ENCODE measurements at places on chromosomes 1 and 21.

GRCh38 chr1:226886122-226886901 is 15.9 kb downstream of the PSEN2 start:
- DNase-seq, result no peak

GRCh38 chr1:31227891-31228568 is 11.7 kb downstream of the NKAIN1 start:
- no peak for DNase-seq

DNA sequence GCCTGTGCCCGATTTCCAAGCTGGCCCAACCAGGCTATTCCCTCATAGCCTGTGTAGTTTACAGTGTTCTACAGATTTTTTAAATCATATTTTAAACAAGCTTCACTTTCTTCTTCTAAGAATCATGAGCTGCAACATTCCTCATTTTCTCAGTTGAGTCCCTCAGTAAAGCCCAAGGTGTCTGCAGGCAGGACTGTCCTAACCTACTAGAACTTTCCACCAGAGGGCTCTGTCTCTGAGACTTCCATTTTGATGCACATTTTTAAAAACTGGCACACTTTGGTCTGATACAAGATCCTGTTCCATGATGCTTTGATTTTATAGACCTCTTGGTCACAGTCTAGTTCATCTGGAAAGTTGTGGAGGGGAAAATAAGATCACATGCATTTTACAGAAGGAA is 21.6 kb upstream of the SLAMF6 start:
- no peak for DNase-seq

GRCh38 chr1:216047811-216048572 is 375.3 kb downstream of the USH2A start:
- no peak for DNase-seq

- no peak for DNase-seq
Measured at GRCh38 chr1:233459470-233459945, 132.0 kb downstream of the MAP3K21 start.

GRCh38 chr1:26429721-26430120 is 2.4 kb upstream of the DHDDS start:
- no peak for DNase-seq

DNA sequence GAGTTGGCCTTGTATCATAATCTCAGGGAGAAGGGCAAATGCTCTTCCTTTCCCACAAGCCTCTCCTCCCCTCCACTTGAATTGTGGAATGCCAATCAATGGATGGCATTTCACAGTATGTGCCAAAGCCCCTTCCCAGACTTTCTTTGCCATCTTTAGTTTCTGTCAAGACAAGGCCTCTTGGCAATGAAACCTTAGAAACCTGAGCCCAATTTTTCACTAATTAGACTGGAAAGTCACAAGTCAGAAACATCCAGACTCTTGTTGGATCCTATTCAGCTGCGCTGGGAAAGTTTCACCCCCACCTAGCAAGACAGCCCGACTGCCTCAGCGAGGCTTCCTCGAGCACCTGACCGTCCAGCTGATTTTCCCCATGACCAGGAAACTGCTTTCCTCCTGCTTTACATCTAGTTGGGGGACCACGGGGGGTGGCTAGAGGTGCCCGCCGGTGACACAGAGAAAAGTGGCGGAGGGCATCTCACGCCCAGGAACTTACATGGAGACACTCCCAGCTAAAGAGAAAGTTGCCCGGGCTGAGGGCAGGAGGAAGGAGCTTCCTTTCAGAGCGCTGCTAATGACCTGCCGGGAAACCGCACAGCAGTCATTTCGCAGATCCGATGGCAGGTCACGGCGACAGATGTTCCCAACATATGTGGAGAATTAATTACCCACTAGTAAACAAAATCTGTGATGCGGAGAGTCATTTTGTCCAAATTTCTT is 302.6 kb upstream of the RRP15 start:
- no peak for DNase-seq

DNA sequence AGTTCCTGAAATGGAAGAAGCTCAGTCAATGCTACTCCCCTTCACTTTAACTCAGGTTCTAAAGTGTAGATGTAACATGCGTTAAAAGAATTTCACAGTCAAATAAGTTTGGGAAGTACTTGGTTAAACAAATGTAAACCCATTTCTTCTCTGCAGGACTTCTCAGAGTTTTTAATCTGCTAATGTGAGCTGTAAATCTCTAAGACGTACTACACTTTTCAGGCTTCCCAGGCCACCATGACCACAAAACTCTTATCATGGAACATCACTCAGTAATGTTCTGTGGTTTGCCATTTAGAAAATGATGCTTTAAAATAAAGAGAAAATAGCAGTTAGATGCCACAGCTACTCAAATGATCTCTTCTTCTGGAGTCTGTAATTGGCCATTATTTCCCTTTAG is 104.3 kb downstream of the HHIPL2 start:
- no peak for DNase-seq

GRCh38 chr1:246987083-246987690 is 20.7 kb downstream of the ZNF695 start:
- DNase-seq, result no peak

GRCh38 chr1:5947071-5947821 is 45.0 kb downstream of the NPHP4 start:
- DNase-seq, result no peak

DNA sequence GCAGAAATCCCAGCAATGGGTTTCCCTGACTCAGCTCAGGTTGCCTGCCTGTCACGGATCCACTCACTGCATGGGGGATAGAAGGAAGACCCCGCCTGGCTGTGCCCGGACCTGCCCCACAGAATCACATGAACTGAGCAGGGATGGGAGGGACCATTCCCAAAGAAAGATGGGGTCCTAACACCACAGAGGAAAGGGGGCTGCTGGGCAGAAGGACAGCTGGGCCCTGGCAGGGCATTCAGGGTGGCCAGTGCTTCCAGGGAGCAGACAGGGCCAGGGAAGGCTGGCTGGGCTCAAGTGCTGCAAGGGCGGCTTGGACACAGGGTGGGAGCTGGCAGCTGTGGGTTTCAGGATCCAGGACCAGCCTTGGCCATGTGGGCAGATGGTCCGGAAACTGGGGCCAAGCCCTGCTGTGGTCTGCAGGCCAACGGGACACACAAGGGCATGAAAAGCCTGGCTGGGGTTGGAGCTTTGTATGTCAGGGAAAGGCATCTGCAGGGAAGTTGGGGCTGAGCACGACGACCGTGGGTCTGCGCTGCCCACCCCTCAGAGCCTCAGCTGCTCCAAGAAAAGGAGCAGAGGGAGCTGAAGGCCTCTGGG is 723.9 kb downstream of the PTPRU start:
- DNase-seq, result no peak

GRCh38 chr1:59752556-59753414 is 62.0 kb upstream of the HOOK1 start:
- no peak for DNase-seq

DNA sequence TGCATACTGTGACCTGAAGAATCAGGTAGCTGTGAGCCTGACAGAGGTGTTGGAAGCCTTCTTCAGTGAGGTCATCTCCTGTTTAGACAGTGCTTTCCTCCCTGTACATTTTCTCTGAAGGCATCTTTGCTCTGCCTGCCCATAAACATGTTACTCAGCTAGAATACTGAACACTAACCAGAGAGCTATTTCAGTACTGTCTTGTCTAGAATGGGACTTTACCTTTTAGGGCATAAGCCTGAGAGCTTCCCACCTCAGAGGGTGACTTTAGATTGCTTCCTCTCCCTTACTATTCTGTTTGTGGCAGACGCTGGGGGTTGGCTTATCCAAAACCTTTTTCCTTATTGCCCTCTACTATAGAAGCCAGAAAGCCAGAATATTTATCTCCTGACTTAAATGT is 23.3 kb upstream of the ZNF326 start:
- no peak for DNase-seq

DNA sequence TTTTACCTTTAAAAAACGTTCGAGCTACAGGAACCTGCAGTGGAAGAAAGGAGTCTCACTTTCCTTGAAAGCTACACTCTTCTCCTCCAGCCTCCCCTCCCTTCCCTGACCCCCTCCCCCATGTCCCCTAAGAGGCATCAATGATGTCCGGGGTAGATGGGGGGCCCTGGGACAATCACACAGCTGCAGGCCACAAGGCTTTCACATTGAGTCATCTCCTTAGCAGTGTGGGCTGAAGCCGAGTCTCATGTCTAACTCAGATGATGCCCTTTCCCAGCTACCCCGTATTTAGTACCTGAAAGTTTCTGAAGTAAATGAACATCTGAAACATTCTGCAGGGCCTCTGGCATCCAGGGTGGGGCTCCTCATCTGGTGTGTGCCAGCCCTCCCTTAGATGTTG is 6.3 kb upstream of the GPR25 start:
- DNase-seq, result no peak

DNA sequence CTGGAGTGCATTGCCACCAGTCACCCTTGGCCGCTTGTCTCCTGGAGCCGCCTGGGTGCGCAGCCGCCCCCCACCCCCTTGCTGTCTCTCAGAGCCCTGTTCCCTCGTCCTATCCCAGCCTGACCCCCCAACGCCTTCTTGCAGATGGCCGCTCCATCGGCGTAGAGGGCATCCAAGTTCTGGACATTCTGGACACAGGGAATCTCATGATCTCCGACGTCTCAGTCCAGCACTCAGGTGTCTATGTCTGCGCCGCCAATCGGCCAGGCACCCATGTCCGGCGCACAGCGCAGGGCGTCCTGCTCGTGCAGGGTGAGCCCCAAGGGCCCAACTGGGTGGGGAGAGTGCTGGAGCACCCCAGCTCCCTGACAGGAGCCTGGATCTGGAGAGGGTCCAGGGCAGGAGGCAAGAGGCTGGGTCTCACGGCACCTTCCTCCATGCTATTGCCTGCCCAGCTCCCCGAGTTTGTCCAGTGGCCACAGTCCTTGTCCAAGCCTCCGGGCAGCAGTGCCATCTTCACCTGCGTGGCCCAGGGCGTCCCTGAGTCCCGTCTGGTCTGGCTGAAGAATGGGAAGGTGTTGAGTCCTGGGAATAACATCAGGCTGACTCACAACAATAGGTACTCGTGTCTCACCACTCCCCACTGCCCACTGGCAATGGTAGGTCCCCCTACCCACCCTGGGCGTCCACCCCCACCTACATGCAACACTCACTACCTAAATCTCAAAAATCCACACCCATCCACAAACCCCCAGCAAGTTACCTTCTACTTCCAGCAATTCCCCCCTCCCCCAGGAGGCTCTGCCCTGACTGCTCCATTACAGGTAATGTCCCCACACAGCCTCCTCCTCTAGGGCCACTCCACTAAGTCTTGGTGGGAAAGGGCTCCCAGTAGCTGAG is 24.6 kb downstream of the SLC27A3 start:
- no peak for DNase-seq

DNA sequence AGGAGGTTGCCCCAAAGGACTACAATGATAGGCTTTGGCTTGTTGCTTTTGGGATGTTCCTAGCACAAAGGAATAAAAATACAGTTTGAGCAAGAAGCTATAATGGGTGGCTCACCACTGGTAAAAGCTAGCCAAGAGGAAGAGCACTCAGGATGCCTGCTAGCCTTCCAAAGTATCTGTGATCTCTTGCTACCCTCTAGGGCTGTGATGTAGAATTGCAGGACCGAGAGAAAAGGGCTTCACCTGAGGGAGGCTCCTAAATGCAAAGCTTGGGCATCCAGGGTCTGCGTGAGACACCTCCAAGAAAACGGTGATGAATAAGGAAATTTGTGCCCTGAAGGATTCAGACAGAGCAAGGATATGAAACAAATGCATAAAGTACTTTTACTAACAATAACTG is 17.7 kb downstream of the IVL start:
- DNase-seq, result no peak

GRCh38 chr1:184069675-184070074 is 18.1 kb downstream of the TSEN15 start:
- no peak for DNase-seq

- DNase-seq, result no peak
Measured at GRCh38 chr21:33505833-33506232, 14.3 kb upstream of the DNAJC28 start.

DNA sequence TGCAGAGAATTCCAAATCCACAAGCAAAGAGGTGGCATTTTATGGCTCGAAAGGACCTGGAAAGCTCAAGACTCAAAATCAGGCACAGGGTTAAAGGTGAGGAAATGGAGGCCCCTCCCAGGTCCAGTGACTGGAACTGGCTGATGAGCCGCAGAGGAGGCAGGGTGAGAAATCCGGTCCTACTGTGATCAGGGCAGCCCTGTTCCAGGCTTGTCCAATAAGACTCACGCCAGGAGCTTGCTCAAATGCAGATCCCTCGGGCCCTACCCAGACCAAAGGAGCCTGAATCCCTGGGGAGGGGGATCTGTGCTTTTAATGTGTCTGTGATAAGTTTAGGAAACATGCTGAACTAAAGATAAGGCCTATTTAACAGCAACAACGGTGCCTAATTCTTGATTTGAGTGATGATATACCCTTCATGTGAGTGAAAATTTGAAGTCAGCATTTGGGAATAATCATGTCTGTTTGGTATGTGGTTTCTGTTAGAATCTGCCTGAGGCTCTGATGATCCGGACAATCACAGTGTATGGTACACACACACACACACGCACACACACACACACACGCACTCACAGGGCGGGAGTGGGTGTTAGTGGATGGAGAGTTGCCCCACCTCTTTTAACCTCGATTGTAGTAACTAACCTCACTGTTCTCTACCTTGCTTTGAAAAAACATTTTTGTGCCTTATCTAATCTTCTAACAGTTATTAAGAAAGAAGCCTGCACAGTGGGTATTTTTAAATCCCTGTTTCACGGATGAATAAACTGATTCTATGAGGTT is 54.1 kb upstream of the LYST start:
- no peak for DNase-seq

DNA sequence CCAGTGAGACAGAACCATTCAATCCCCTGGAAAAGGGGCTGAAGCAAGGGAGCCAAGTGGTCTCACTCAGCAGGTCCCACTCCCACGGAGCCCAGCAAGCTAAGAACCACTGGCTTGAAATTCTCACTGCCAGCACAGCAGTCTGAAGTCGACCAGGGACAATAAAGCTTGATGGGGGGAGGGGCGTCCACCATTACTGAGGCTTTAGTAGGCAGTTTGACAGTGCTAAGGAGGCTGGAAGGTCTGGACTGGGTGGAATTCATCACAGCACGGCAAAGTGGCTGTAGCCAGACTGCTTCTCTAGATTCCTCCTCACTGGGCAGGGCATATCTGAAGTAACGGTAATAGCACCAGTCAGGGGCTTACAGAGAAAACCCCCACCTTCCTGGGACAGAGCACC is 105.4 kb upstream of the GORAB start:
- DNase-seq, result no peak

- DNase-seq, result no peak
Measured at GRCh38 chr1:65355031-65355712, 45.8 kb downstream of the DNAJC6 start.

GRCh38 chr21:43949499-43950208 is 62.5 kb upstream of the TRAPPC10 start:
- DNase-seq, result no peak

- no peak for DNase-seq
Measured at GRCh38 chr1:23202263-23202749, 15.0 kb downstream of the HTR1D start.

GRCh38 chr1:214361636-214362035 is 80.7 kb downstream of the SMYD2 start:
- DNase-seq, result no peak

GRCh38 chr1:240322943-240323342 is 231.3 kb downstream of the FMN2 start:
- DNase-seq, result no peak

- DNase-seq, result no peak
Measured at GRCh38 chr1:21669258-21670058, at the start of gene RAP1GAP. Gene RAP1GAP (minus strand): TSS chr1:21669357. CDS start chr1:21620032, 49,325 bp downstream.

- no peak for DNase-seq
Measured at GRCh38 chr1:220928320-220928719, 49.1 kb downstream of the HLX start.
